ENCODE measurements at places on chromosomes 3 and 15.

DNA sequence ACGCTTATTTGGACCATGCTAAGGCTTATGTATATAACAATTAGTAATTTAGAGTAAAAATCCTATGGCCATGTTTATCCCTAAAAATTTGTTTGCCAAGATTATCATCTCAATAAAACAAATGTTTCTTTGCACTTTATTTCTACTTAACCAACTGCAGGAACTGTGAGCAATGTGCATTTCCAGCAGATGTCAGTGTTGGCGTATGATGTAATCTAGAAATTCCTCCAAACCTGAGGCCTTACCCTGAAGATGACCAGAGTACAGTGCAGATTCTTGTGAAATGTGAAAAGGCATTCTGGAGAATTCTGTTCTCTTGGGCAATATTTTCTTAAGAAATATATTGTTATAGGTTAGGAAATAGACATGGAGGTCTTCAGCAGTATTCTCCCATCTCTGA is 205.9 kb downstream of the MBNL1 start:
- peak; percentile 38 for DNase-seq

DNA sequence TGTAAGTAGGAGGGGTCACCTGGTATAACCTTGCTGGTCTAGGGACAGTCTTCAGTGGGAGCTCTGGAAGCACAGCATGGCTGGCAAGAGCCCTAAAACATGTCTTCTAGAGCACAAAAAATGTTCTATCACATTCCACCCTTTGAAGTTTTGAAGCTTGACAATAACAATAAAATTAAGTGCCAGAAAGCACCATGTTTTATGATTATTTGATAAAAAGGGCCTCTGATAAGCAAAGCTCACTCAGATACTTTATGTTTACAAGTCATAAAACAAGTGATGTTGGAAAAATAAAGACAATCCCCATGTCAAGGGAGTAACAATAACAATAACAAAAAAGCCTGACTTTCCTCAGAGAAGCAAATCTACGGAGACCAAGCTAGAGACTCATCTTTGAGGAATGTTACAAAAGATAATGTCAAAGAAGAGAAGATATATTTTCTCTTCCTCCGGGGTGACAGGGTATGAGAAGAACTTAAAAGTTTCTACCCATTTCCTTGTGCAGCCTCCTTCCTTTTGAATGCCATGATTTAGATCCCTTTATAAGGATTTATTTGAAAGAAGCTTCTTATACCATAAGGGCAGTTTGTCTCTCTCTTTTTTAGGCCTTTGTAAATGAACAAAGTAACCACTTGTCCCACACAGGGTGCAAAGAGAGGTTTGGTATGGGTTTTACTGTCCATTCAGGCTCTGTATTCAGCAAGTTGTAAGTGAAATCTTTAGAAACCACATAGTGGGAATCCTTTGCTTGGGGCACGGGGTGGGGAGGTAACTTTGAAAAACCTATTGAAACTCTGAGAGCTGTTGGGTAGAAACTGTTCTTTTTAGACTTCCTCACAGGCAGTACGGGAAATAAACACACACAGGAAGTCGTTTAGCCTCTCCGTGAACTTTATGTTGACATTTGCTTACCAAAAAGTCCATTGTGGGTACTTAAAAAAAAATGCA is 109.6 kb upstream of the RBMS3 start:
- no peak for DNase-seq

GRCh38 chr3:138684396-138684795 is 75.8 kb downstream of the FAIM start:
- no peak for DNase-seq

GRCh38 chr3:43180694-43181093 is 74.8 kb upstream of the POMGNT2 start:
- no peak for DNase-seq

DNA sequence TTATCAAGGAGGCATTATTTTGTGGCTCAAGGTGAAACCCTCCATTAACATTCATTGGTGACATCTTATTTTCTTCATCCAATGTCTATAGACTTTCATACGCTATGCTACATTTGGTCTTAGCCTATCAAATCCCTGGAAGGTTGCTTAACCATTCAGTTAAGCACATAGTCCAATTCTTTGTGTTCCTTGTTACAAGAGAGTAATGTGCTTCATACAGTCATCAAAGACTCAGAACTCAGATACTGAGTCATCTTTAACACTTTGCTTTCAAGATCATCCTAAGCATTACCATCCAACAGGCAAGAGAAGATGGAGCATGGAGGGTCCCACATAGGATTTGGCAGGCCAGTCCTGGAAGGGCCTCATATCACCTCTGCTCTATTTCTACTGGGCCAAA is 1202.1 kb downstream of the ROBO1 start:
- DNase-seq: no peak
